ENCODE measurements at places on chromosomes 4 and X.

DNA sequence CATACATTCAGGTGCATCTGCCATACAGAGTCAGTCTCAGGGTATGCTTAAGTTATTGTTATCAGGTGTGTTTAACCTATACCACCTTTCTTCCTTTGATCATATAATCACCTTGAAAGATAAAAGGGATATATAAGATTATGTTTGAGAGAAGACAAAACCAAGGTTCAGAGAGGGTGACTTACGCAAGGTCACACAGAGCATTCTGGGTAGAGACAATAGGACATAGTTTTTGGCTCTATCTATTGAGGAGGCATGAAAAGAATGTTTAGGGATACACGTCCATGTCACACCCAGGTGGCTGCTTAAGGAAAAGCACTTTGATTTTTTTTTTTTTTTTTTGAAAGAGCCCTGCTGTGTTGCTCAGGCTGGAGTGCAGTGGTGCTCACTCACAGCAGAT, 327.1 kb upstream of the RPS6KA3 start:
- DNase-seq = no peak

GRCh38 chrX:129654652-129655546, at the start of gene APLN:
TSS of gene APLN (minus strand) at chrX:129654956. CDS start at chrX:129654630, 326 bp downstream.
- no peak for DNase-seq

DNA sequence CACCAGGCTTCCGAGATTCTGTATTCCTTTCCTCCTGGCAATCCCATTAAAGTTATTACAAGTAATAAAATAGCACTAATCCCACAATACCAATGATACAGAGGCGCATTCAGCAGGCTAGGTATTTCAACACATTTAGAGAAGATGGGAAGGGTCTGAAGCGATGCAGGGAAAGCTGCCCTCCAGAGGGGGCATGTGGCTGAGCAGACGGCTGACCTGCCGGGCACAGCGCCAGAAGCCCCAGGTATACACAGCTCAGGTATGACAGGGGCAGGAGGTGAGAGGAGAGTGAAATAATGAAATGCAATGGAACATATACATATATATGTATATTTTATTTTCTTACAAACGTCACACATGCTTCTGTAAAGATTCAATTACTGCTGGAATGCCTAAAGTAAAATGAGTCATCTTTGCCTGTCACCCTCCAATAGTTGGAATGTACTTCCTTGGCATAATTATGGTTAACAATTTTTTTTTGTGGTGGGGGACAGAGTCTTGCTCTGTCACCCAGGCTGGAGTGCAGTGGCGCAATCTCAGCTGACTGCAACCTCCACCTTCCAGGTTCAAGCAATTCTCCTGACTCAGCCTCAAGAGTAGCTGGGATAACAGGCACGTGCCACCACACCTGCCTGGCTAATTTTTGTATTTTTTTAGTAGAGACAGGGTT, 21.3 kb upstream of the CDKN2AIP start:
- DNase-seq = no peak

DNA sequence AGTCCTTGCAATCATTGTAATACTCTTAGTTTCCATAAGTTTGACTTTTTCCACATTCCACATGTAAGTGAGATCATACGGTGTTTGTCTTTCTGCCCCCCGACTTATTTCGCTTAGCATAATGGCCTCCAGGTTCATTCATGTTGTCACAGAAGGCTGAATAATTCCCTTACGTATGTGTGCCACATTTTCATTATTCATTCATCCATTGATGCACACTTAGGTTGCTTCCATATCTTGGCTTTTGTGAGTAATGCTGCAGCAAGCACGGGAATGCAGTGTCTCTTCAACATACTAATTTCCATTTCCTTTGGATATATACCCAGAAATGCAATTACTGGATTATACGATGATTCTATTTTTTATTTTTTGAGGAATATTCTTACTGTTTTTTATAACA, 22.0 kb upstream of the VEGFC start:
- DNase-seq = no peak

- no peak for DNase-seq
These were observed 69.2 kb downstream of the HAUS3 start for GRCh38 chr4:2172627-2173231.

- no peak for DNase-seq
These were observed 93.4 kb downstream of the TMA16 start for GRCh38 chr4:163587867-163588266.

DNA sequence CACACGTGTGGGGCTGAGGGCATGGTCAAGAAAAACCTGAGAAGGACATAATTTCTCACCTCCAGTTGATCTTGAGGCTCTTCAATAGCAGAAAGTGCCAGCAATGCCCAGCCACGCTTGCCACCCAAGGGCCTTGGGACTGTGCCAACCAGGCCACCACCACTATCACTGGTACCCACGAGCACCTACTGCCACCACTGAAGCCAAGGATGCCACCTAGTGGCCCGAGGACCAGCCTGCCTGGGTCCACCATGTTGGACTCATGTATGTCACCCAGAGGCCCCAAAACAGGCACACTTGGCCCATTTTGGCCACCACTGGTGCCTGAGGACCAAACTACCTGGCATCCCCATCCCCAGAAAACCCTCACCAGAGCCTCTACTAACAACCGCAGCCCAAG, 191.8 kb downstream of the ADAM29 start:
- no peak for DNase-seq

- no peak for DNase-seq
These were observed 653.9 kb upstream of the MAGEB2 start for GRCh38 chrX:29561417-29561816.

DNA sequence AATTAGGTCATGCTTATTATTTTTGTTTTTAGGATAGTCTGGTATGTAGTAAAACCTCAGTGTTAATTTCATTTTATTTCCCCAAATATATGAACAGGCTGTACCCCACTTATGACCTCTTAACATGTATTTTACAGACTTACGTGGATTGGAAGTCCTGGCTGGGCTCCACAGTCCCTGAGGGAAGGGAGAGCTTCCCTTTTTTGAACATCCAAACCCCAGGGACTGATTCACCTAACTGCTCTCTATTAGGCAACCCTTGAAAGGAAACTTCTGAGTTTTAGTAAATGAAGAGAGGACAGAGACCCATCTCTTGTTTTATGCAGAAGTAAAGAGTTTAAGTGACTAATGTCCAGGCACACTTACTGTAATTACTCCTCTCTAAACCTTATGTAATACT, 233.1 kb upstream of the SPRY1 start:
- no peak for DNase-seq

GRCh38 chr4:163335384-163335783, 3.0 kb upstream of the NPY1R start:
- no peak for DNase-seq

DNA sequence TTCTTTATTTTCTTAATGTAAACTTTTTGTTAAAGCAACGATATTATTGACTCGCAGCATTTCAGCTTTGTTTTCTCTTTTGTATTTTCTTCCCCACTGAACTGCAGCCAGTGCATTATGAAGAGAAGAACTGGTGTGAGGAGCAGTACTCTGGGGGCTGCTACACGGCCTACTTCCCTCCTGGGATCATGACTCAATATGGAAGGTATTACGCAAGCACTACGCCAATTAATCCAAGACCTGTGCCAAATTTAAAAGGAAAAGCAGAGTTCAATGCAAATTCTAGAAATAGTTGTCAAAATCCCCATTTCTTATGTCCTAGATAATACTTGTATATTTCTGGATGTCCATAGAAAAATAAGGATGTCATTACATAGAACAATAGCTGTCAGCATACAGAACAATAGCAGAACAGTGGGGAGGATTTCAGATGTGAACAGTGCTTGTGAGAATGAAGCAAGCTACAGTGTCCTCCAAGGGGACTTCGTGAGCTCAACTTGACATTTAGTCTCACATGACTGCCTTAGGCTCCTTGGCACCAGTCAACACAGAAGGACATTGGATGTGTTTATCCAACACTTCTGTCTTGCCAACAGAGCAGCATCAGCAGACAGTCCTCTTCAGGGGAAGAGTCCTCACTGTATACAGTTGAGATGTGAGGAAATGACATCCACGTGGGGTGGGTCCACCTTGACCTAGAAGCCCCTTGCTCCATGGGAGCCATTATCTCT, 85.9 kb downstream of the MAOA start:
- no peak for DNase-seq

DNA sequence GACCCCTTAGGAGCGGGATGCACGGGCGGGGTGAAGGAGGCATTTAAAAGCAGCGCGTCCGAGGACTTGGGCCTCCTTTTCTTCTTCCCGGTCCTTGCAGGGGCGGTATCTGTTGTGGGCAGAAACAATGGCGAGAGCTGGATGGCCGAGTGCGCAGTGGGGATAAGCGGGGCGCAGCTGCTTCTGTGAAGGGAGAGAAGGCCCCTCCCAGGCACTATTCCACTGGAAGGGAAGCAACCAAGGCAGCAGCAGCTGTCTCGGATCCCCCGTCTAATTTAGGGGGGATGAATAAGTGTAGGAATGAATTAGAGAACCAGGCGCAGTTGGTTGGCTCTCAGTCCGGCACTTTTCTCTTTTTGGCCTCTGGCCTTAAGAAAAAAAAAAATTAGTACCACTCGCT, 995 bp downstream of the SMARCA5 start:
- no peak for DNase-seq

GRCh38 chrX:437661-438390, 51.1 kb upstream of the PPP2R3B start:
- DNase-seq = no peak

- no peak for DNase-seq
These were observed 247.7 kb upstream of the ARSJ start for GRCh38 chr4:114226968-114227760.

GRCh38 chr4:175953960-175954521, 111.6 kb upstream of the WDR17 start:
- no peak for DNase-seq

- DNase-seq = no peak
These were observed 128.3 kb upstream of the ARMCX2 start for GRCh38 chrX:101787934-101788333.

Measured in activated T-helper 1 cell treated with Interleukin-2 at 50 U/mL for 16 hours (primary cell).